ENCODE measurements at places on chromosomes 2 and 18.

DNA sequence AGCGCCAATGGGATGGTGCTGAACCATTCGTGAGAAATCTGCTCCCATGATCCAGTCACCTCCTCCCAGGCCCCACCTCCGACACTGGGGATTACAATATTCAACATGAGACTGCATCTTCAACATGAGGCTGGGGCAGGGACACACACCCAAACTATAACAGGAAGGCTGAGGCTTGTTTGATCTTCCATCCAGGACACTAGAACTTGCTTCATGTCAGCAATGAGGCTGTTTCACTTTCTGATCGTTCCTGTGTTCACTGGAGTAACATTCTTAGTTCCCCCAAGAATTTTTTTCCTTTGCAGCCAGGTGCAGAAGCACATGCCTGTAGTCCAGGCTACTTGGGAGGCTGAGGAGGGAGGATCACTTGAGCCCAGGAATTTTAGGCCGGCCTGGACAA, 30.8 kb upstream of the SOX11 start:
- DNase-seq = no peak

DNA sequence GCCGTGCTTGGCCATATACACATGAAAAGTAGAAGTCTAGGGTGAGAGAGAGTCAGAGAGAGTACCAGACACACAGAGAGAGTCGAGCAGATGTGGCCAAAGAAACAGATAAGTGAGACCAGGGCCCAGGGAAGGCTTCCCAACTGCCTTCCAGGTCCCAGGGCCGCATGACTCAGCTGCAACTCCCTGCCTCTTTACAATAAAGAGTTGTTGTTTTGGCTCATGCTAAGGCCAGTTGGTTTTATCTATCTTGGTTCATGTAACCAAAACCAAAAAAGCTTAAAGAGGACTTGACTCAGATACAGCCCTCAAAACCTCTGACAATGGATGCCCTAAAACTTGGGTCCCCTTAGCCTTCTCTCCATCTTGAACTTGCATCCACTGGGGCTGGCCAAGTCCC, 36.9 kb downstream of the REEP1 start:
- no peak for DNase-seq

- no peak for DNase-seq
These were observed 47.8 kb upstream of the ST3GAL5 start for GRCh38 chr2:85936421-85937068.

- DNase-seq = no peak
These were observed 290.7 kb upstream of the ID2 start for GRCh38 chr2:8391126-8391525.

- no peak for DNase-seq
These were observed 49.2 kb upstream of the NEMP2 start for GRCh38 chr2:190583507-190584337.

DNA sequence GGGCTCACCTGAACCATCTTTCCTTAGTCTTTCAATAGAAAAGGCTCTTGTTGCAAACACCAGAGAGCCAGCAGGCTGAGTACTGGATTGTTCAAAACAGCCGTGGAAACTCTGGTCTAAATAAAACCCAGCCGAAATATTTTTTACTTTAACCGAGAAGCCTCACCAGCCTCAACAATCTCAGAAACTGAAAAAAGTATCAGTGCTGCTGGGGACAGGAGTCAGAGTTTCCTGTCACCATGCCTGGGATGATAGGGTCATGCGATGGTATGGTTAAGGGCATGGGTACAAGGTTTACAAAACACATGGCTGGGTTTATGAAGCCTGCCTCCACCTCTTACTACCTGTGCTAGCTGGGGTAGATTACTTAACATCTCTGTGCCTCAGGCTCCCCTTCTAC, 55.3 kb upstream of the FZD7 start:
- no peak for DNase-seq

DNA sequence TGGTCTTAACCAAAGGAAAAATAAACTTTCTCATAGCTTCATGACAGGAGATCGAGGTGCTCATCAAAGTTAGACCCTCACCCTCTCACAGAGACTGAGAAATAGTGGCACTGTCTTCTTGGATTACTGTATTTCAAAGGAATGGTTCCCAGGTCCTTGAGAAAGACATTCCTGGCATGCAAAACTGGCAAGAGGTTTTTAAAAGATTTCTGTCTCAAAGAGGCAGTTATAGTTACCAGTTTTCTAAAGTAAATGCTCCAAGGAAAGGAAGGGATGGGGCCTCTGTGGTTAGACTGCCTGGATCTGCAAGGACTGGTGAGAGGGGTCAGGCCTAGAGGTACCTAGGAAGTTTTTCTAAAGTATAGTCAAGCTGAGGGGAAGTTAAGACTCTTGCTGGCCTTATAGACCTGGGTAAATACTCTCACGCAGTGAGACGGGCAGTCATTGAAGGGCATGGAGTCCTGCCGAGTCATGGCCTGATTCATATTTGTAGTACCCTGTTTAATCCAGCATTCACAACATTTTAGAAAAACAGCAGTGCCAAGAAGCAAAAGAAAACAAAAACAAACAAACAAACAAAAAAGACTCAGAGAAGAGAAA, 226.1 kb downstream of the DOK6 start:
- DNase-seq = no peak

GRCh38 chr2:27071990-27072830, 756 bp upstream of the OST4 start:
- DNase-seq = no peak

DNA sequence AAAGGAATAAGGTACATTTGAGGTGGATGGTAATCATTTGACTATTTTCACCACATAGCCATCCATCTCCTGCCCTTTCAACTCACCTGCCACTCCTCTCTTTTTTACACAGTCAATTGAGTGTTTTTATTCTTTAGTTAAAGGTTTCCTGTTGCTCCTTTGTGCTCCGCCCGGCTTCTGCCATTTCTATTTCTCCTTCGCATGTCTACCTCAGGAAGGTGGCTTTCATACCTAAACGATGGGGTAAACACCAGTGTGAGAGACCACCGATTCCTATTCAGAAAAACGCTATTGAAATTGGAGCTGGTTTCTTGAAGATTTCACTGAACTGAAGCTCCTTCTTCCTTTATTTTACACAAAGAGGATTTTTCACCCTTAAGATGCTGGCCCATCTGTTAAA, 1628.0 kb upstream of the PIK3C3 start:
- DNase-seq = no peak

DNA sequence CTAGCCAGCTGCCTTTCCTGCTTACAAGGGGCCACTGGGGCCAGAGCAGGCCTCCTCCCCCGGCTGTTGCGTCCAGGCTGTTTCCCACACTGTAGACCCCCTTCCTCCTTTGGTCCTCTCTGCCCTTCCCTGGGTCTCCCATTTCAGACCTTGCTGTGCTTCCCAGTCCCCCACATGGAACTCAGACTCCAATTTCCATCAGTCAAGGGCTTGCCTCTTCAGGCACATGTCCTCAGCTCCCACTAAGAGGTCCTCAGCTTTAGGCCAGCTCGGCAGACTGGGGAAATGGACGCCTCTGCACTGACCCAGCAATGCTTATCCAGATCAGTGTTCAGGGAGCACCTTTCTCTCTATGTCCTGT, 98.0 kb upstream of the BZW1 start:
- DNase-seq = no peak

GRCh38 chr2:111944531-111945210, 46.3 kb downstream of the MERTK start:
- DNase-seq = no peak

DNA sequence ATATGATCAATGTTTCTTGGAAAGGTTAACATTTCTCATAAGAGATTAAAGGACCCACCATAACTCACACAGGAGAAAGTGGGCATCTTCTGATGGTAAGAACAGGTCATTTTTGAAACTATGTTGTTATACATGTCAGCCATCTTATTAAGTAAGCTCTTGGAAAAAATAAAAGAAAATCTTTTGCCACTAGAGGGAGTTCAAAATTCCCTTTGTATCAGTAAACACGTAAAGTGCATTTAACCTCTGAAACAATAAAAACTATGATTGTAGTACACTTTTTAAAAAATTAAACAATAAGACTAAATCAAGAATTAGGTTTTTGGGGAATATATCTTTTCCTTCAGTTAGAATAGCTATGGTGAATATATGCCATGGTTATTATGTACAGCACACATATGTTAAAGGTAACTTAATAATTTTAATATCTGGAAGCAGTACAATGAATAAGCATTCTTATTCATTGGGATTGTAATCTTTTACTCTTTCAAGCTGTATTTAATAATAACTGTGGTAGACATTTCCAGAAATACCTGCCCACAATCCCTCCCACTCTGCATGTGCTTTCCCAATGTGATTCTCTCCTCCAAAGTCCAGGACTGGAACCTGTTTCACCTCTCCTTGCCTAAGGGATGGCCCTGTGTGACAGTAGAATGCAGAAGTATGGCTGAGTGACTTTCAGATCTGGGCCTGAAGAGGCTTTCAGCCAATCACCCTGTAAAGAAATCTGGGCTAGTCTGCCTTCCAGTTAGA, 64.2 kb downstream of the RBMS1 start:
- DNase-seq = no peak

- no peak for DNase-seq
These were observed 7.6 kb upstream of the MEIS1 start for GRCh38 chr2:66427300-66427699.

- DNase-seq = no peak
These were observed 7.0 kb downstream of the GPR35 start for GRCh38 chr2:240632306-240632721.

DNA sequence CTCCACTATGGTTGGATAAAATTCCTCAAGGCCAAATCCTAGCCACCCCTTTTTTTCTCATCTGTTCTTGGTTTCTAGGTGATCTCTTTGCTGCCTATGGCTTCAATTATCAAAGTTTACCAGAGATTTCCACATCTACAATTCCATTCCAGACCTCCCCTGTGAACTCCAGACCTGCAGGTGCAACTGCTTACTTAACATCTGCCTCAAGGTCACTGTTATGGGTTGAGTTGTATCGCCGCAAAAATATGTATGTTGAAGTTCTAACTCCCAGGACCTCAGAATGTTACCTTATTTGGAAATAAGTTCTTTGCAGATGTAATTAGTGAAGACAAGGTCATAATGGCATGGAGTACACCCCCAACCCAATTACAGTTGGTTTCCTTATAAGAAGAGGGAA, 60.4 kb upstream of the SOS1 start:
- no peak for DNase-seq

- DNase-seq = no peak
These were observed 410.0 kb upstream of the TNP1 start for GRCh38 chr2:217269701-217270484.

DNA sequence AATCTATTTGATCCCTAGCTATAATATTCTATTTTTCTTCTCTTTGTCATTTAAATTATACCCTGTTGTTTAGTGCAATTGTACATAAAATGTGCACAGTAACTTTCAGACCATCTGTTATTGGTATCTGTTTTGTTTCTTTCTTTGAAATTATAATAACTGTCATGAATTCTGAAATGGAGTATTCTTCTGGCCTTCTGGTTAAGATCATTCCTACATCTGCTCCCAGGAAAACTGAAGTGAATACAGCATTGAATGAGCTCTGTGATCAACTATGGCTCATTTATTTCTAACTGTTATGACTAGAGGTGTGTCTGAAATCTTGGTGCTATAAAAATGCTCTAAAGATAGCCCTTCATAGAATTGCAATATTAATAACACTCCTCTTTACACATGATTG, 788.4 kb upstream of the TMEFF2 start:
- DNase-seq = no peak

DNA sequence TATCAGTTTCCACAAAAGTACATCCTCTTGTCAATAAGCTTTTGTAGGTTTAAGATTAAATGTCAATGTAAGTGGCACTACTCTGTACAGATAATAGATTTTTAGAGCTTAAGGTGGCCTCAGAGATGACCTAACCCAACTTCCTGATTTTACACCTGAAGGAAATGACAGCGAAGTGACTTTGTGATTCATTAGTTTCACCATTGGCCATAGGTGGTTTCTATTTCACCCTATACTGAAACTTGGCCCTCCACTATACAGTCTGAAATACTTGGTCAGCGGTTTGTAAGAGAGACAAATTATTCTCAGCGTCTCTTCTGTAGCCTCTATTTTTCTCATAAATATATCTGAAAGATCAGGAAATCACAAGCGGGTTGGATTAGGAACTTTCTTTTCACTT, 330.4 kb upstream of the FAM98A start:
- DNase-seq = no peak

GRCh38 chr2:9708683-9709538, 78.1 kb upstream of the YWHAQ start:
- DNase-seq = no peak

- DNase-seq = no peak
These were observed 26.2 kb upstream of the KDM3A start for GRCh38 chr2:86414996-86415395.

GRCh38 chr18:60966876-60967275, 366.4 kb upstream of the CDH20 start:
- DNase-seq = no peak

DNA sequence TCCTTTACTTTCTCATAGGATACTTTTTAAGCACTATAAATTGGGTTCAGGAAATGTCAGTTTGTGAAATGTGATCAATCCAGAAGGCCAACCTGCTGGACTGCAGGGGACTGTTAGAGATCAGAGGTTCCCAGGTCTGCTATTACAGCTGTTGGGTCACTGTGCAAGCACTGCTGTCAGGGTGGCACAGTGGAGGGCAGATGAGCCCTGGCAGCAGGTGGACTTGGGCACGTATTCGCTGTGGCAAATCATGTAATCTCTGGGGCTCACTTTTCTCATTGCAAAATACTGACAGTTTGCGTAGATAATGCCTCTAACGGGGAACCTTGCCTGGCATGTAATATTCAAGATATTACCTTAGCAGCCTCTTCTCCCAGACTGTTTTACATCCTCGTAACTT, 18.1 kb downstream of the RAB31 start:
- no peak for DNase-seq

- DNase-seq = no peak
These were observed 138.2 kb downstream of the ASXL3 start for GRCh38 chr18:33716061-33716683.

DNA sequence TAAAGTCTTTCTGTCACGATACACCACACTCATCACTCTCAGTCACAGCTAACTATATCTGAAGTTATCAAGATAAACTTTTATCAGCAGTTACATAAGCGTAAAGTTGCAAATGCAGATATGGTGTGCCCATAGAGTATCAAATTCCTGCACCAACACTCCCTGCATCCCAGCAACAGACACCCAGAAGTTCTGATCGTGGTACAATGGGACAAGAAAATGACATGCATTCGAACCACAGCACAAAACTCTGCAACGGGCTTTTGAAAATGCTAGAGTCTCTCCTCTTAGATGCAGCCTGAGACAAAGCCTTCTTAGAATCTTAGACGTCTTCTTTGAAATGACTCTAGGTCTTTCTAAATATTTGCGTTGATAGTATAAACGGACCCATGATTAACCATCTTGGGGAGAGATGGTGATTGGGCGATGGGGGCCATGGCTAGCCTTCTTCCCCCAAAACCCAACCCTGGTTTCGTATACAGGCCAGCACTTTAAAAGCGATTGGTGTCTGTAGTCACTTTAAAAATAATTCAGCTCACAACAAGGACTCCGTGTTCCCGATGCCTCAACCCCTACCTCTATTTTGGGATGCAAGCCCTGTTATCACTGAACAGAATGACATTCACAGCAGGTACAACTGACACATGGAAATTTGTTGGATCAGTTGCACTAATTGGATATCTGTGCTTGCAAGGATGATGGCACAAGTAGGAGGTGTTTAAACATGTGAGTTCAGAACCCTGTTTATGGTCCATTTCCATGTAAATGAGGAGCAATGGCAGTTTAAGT, 286.6 kb downstream of the MYT1L start:
- DNase-seq = no peak

- peak; percentile 69 for DNase-seq
These were observed 515 bp upstream of the PLEKHB2 start for GRCh38 chr2:131104487-131105155.

- DNase-seq = no peak
These were observed 11.1 kb downstream of the RAB3GAP1 start for GRCh38 chr2:135063210-135063609.

GRCh38 chr18:46756559-46757201, at the start of gene ST8SIA5:
TSS of gene ST8SIA5 (minus strand) at chr18:46757053. CDS start at chr18:46756508, 545 bp downstream.
- no peak for DNase-seq

Data from substantia nigra (tissue), 51 donors.